Frontal cortex (tissue), 4 donors: ENCODE measurements at places on chromosomes 1 and 21. TPM values are rescaled to one million over a fixed set of nuclear protein-coding genes. Genes with fewer than 3 reads are reported as not detected.
A peak's percentile ranks its signal among the peaks of the same experiment; 100 is the strongest.

DNA sequence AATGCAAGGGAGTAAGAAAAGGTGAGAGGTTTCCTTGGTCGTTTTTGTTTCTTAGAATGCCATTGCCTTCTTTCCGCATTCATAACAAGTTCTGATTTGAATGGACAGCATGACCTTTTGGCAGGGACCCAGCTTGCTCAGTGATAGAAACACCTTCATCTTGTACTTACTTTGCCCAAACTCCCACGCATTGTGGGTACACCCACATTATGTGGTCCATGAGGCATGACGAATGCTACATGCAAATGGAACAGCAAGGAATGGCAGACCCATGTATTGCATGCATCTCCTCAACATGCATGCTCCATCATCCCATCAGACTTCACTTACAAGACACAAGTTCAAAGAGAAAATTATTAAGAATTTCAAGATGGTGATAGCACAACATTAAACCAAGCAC lies 102.8 kb downstream of the CDC7 start:
- DNase-seq, result no peak

Gene KRTAP21-2
- total RNA-seq, result not detected

- no peak for DNase-seq
Measured at GRCh38 chr1:178266113-178266512, 172.2 kb downstream of the RASAL2 start.

DNA sequence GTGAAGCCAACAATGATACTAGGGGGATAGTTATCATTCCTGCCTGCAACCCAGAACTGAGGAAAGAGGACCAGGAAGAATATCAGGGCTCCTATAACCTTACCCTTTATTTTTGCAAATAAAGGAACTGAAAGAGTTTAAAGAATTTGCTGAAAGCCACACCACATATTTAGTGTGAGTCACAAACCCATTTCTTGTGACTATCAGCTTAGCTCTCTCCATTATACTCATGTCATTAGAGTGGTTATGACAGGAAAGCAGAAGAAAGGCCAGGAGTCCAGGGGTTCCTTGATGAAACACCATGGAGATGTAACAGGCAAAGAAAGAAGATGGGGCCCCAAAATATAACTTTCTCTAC lies 141.1 kb upstream of the SAMSN1 start:
- DNase-seq, result no peak

Gene RGS8
- 39.5 TPM for total RNA-seq

Gene SH2D2A
- total RNA-seq, result 0.41 TPM

Gene LCK
- not detected for total RNA-seq

GRCh38 chr1:182175361-182175931 lies 113.9 kb upstream of the ZNF648 start:
- no peak for DNase-seq

- DNase-seq, result no peak
Measured at GRCh38 chr1:178594133-178594532, 81.2 kb downstream of the TEX35 start.

DNA sequence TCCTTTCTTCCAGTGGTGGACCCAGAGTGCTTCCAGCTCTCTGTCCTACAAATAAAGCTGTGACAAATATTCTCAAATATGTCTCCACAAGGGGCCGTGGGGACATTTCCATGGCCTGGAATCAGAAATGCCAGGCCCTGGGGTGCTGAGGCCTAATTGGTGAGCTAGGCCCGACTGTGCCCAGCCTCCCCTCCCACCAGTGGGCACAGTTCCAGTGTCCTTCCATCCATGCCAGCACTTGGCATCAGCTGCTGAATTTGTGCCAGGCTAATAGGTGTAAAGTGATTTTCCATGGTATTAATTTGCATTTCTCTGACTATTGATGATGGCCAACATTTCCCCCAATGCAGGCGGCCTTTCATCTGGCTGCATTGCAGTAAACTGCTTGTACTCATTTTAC lies 48.5 kb upstream of the B3GALT5 start:
- DNase-seq, result peak; percentile 29

GRCh38 chr1:37553927-37554808 lies at the start of gene SNIP1:
Gene SNIP1, minus strand, starts transcription at chr1:37554293. Its CDS starts 64 bp downstream, at chr1:37554229.
- DNase-seq, result peak; percentile 97

DNA sequence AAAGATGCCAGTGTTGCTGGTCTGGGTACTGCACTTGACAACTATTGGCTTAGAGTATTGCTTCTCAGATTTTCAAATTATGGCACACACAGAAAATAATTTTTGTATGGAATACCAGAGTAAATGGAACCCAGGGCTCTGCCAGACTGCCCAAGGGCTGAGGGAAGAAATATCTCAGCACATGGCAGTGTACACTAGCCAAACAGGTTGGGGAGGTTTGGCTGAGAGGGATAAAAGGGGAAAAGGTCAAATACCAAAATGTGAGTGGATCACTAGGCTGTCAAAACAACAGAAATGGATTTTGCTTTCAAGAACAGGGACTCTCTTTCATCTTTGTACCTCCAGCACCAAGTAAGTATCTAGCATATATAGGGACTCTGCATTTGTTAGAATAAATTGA lies 3.0 kb upstream of the RGS8 start:
- no peak for DNase-seq

DNA sequence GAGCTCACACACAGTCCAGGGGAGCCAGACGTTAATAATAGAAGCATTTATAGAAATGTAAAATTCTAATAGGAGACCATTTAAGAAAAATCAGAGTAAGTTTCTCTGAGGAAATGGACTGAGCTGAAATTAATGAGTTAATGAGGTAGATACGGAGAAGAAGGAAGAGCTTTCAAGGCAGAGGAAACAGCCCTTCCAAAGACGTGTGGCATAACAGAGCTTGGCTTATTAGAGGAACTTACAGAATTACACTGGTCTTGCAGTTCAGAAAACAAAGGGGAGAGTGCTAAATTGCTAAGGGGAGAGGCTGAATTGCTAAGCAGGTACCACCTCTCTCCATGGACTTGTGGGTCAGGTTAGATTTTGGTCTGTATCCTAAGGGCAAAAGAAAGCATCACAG lies 8.2 kb upstream of the PIGK start:
- DNase-seq, result no peak

DNA sequence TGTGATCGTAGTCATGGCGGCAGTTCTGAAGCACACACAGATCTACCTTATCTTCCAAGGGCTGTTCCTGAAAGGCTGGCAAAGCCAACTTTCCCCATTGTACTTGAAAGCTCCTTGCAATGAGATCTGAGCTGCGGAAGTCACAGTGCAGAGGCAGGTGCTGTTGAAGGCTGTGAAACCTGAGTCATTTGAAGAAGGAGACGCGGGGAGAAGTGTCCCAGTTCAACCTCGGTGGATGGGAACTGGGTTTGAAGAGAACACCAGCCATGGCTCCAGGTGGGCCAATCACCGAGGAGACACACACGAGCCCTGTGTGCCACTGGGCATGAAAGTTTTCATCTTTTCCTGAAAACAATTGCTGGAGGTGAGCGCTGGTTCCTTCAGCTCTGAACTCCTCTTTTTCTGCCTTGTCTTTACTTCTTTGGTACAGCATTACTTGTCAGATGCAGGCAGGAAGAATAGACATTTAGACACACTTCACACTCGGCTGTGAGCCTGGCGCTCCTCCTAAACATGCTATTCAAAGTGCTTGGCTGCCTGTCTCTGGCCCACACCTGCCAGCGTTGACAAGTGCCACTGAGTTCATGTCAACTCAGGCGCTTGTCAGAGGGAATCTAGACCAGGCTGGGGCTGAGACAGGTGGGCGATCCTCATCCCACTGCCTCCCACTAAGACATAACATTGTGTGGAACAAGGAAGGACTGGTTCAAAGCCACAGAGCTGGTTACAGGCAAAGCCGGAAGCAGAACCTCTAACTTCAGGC lies 25.7 kb upstream of the PDE9A start:
- DNase-seq, result no peak

DNA sequence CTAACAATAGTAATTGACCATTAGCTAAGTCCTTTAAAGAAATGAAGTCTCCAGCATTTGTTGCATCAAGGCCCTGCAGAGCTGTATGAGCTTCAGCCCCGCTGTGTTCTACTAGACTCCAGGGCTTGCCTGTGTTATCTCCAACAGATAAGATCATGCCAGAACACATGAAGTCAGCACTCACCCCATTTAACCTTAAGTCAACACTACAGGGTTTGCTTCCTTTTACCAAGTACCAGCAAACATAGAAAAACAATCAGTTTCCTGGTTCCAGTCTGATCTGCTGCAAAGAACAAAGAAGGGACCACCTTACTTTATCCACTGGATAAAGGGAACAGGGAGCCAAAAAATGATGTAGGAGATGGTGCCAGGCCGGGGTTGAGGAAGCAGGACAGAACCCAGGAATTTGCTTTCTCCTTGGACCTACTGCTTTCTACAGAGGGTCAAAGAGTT lies 41.3 kb upstream of the ENAH start:
- DNase-seq, result no peak

- DNase-seq, result no peak
Measured at GRCh38 chr1:106969731-106970130, 86.7 kb upstream of the PRMT6 start.

Gene SLC27A3
- 14.7 TPM for total RNA-seq

Gene LMNA
- 14.3 TPM for total RNA-seq

DNA sequence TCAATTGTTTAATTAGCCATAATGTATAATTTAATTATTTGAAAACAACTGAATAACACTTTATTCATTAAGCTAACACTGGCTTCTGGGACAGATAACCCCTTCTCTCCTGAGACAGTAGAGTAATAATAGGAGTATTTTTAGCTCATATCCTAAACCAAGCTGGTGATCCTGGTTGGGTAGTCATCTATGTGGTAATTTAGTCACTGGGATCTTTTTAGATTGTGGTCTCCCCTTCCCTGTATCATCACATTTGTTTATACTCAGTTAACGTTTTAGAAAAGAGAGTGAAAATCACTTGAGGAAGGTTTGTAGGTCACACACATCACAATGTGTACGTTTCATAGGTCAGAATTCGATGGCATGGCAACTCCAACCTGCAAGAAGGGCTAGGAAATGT lies 1356.6 kb upstream of the ADGRL2 start:
- no peak for DNase-seq

DNA sequence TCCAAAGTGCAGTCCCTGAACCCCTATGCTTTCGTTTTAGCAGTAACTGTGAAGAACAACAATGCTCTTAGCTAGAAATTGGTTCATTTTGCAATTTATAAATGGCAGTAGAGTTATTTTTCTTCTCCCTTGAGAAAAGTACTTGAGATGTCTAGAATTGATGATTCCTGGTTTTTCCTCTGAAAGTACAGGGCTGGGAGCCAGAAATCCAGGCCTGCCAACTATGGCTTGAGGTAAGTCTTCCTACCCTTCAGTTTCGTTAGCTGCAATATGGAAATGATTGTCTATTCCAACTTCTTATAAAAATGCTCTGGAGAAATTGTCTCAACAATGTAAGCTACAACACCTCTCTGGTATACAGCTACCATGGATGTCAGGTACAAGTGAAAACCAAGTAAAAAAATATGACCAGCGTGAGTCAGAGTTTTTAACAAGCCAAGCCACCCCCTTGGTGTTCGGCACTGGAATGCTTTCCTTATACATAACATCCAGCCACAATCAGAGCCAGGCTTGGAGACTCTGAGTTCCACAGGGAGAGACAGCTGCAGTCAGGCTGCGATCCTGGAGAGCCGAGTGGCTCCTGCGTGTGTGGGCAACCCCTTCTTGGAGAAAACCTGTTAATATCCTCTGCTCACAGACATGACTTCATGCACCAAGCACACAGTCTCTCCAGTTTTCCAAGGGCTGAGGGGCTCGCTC lies 22.0 kb downstream of the TSPAN2 start:
- DNase-seq, result no peak
